A375 (cell line): ENCODE measurements at places on chromosomes 1 and 21. TPM values are rescaled to one million over a fixed set of nuclear protein-coding genes. Genes with fewer than 3 reads are reported as not detected.

Gene OR2T35
- not detected in 2 replicates for total RNA-seq

Gene MMP23B
- 0.08 and 1.4 TPM in 2 replicates for total RNA-seq

Gene PCBP3
- 1.1 TPM in 1 of 2 replicates, not detected in the other for total RNA-seq

Gene GPR137B
- 4.8 TPM in 2 replicates for total RNA-seq

Gene TSPAN2
- 0.15 and 0.42 TPM in 2 replicates for total RNA-seq

Gene COL8A2
- 1.1 and 1.3 TPM in 2 replicates for total RNA-seq

Gene ELAPOR1
- total RNA-seq, result 0.08 and 0.11 TPM in 2 replicates

Gene TNFRSF9
- 0.04 and 0.29 TPM in 2 replicates for total RNA-seq

Gene S100A1
- 151 and 162 TPM in 2 replicates for total RNA-seq

Gene BRWD1
- 18.0 and 18.2 TPM in 2 replicates for total RNA-seq

Gene NRDC
- 44.6 and 54.8 TPM in 2 replicates for total RNA-seq

Gene LAMC2
- total RNA-seq, result 2.1 and 4.1 TPM in 2 replicates

Gene GNG4
- total RNA-seq, result 16.3 and 23.9 TPM in 2 replicates

Gene CHIA
- not detected in 2 replicates for total RNA-seq

Gene AMY1B
- not detected in 2 replicates for total RNA-seq

Gene IL22RA1
- 0.34 and 1.8 TPM in 2 replicates for total RNA-seq

Gene GCSAML
- total RNA-seq, result not detected in 2 replicates

Gene C1orf87
- not detected in 2 replicates for total RNA-seq

Gene RORC
- total RNA-seq, result 0.38 TPM in 1 of 2 replicates, not detected in the other

Gene CD84
- not detected in 2 replicates for total RNA-seq

Gene SYTL1
- 3.1 and 4.5 TPM in 2 replicates for total RNA-seq
